ENCODE measurements at places on chromosomes 16 and 17. TPM values are rescaled to one million over a fixed set of nuclear protein-coding genes. Genes with fewer than 3 reads are reported as not detected.

DNA sequence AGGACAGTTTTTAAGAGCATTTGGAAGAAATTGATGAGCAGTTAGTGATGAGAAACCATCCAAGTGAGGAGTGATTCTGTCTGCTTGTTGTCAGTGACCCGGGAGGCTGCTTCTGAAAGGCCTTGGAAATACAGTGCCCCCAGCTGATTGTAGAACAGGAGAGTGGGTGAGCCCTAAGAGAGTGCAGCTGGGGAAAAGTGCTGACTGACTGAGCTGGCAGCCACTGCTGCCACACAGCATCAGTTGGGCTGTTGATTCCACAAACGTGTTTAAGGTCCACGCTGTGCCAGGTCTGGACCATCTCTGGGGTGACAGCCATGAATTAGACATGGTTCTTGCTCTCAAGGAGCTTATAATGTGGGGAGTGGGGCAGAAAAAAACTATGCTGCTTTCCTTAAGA is 18.9 kb downstream of the NUP93 start:
- DNase-seq: no peak

DNA sequence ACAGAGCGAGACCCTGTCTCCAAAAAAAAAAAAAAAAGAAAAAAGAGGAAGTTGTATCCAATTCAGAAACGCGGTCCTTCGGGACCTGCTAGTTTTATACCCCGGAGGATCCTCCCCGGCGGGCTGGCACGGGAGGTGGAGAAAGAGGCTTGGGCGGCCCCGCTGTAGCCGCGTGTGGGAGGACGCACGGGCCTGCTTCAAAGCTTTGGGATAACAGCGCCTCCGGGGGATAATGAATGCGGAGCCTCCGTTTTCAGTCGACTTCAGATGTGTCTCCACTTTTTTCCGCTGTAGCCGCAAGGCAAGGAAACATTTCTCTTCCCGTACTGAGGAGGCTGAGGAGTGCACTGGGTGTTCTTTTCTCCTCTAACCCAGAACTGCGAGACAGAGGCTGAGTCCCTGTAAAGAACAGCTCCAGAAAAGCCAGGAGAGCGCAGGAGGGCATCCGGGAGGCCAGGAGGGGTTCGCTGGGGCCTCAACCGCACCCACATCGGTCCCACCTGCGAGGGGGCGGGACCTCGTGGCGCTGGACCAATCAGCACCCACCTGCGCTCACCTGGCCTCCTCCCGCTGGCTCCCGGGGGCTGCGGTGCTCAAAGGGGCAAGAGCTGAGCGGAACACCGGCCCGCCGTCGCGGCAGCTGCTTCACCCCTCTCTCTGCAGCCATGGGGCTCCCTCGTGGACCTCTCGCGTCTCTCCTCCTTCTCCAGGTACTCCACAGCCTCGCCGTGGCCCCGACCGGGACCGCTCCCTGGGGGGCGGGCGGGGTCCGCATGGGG is at the start of gene CDH3:
TSS of gene CDH3 (plus strand) at position 596 of the 779 bp plus-strand sequence. CDS start at position 666, 70 bp downstream.
- peak; percentile 64 for DNase-seq

- DNase-seq: peak; percentile 36
These were observed 143.3 kb downstream of the STX8 start for GRCh38 chr17:9432134-9432885.

Gene IL34
- not detected for total RNA-seq

GRCh38 chr17:41347869-41348760 is 2.5 kb downstream of the KRT33A start:
- DNase-seq: no peak

GRCh38 chr16:84531671-84532111 is 27.2 kb upstream of the MEAK7 start:
- DNase-seq: peak; percentile 20

Gene CIBAR2
- total RNA-seq: not detected

- no peak for DNase-seq
These were observed 159.7 kb downstream of the RBFOX3 start for GRCh38 chr17:79451167-79451566.

DNA sequence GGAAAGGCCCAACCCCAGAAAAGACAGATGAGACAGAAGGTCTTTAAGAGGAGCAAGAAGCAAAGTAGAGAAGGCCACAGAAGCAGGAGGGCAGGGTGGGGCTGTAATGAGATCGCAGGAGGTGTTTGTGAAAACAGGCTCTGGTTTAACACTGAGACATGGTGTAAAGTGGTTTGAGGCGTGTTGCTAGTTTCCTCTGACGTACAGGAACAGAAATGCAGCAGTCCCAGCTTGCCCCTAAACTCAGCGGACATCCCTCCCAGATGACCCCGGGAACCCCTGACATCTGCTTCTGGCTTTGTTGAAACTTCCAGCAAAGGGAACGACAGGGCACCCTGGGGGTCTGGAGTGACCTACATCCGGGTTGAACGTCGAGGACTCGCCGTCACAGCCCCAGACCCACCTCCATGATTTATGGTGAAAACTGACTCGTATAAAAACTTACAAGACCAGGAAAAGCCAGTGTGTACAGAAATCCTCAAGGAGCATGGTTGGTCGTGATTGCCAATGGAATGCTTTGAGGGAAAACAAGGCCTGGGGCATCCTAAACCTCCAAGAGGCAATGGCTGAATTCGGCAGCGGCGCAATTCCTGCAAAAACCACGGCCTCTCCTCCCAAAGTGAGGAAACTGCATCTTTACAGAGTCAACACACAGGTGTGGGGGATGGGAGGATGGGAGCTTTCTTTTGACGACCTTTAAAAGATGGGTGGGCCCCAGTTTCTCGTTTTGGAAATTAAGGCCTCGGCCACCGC is 25.8 kb downstream of the LITAF start:
- DNase-seq: no peak

Gene TANC2
- 14.2 TPM for total RNA-seq

DNA sequence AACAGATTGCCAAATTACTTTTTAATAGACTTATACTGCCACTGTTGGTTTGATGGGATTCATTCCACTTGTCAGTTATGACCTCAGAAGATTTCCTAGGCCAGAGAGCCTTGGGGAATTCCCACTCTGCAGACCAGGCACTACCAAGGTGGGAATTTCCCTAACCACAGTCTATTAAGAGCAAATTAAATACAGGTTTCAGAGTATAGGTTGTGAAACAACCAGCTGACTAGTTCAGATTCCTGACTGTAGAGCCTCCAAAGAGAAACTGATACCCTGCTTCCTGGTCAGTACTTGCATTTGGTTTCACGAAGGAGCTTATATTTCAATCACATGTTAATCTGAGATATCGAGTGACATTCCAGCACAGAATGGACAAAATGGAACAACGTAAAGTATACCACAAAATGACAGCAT is 186.5 kb downstream of the STX8 start:
- peak; percentile 84 for DNase-seq

Gene SERPINF2
- not detected for total RNA-seq

- DNase-seq: peak; percentile 91
These were observed 120.2 kb downstream of the METRNL start for GRCh38 chr17:83199500-83200201.
